Activated T-helper 9 cell treated with anti-CD3 and anti-CD28 coated beads, Interleukin-2, amount 50 U/mL, for 16 hours (primary cell): ENCODE measurements at places on chromosomes 6 and 20.

- no peak for DNase-seq
Observed at GRCh38 chr20:38104285-38104684, 60.8 kb downstream of the TGM2 start.

DNA sequence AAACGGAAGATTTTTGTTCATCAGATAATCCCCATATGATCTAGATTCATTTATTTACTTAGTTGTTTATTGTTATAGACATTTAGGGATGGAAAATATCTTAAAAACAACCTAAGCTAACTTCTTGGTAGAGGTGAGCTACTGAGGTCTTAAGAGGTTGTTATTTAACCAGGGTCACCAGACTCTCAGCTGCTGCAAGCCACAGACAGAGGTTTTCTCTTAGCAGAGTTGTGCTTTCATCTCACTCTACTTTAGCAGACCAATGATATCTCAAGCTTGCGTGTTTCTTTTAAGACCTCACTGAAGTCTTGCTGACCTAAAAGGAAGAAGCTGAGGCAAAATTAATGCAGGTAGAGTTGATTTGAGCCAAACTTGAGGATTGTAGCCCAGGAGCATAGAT lies 43.6 kb downstream of the NCOA7 start:
- no peak for DNase-seq

DNA sequence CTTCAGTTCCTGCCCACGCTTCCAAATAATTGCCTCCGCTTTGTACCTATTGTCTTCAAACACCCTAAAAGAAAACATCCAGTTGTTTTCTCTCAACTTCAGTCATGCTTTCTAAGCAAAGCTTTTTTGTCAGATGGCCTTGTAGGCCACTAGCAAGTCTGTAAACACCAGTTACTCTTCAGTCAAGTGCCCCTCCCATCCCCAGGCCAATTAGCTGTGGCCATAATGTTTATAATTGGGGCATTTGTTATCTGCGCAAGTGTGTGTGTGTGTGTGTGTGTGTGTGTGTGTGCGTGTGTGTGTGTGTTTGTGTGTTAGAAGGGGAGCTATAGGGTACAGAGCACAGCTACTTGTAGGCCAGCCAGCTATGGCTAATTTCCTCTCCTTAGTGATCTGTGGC lies 272.4 kb upstream of the MARCKS start:
- no peak for DNase-seq

DNA sequence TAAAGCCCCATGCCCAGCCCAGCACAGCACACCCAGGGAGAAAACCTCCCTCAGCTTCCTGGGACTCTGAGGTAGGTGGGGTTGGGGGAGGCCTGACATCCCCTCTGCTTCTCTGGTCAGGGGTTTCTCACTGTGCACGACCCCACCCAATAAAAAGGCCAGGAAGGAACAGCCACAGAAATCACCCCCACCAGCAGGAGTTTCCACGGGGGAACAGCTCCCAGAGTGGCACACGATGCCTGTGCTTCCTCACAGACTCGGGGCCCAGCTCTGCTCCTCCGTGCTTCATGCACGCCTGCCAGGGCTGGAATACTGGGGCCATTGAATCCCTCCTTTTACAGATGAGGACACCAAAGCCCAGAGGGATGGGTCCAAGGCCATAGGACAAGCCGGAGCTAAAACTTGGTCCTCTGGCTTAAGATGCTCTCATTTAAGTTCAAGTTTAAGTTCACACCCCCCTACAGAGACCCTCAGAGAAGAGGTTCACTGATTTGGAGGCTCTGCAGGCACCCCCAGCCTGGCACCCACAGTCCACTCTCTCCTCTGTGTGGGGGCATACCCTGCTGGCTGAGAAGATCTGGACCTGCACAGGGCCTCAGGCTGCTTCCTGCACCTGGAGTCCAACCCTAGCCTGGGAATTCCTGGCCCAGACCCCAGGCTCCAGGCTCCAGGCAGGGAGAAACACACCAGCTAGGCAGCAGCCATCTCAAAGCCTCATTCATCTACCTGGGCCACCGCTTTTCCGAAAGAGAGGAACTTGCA lies 14.3 kb downstream of the ACSS1 start:
- DNase-seq = no peak

GRCh38 chr6:81562169-81562568 lies 190.3 kb downstream of the TENT5A start:
- no peak for DNase-seq

- DNase-seq = no peak
Observed at GRCh38 chr20:58109126-58109880, 119.2 kb downstream of the ANKRD60 start.
